ENCODE measurements at places on chromosomes 11 and 22.

GRCh38 chr11:65416841-65417701, 5.5 kb upstream of the NEAT1 start:
- DNase-seq: peak; percentile 29

DNA sequence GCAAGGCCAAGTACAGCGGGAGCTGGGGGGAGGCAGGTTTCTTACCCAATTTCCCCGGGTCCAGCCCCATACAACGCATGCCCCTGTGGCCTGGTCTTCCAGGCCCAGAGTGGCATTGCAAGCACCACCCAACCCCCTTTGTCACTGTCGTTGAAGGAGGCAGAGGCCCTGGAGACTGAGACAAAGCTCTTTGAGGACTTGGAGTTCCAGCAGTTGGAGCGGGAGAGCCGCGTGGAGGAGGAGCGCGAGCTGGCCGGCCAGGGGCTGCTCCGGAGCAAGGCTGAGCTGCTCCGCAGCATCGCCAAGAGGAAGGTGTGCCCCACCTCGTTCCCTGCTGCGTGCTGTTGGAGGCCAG, 27.8 kb downstream of the PHLDB1 start:
- DNase-seq: no peak

- DNase-seq: no peak
Observed at GRCh38 chr22:28986366-28986765, 75.3 kb downstream of the C22orf31 start.

GRCh38 chr11:80365076-80365725, 924.4 kb upstream of the TENM4 start:
- no peak for DNase-seq

- peak; percentile 33 for DNase-seq
Observed at GRCh38 chr22:25334162-25334490, 114.7 kb downstream of the CRYBB2 start.

GRCh38 chr11:80925321-80925720, 1484.5 kb upstream of the TENM4 start:
- DNase-seq: no peak

DNA sequence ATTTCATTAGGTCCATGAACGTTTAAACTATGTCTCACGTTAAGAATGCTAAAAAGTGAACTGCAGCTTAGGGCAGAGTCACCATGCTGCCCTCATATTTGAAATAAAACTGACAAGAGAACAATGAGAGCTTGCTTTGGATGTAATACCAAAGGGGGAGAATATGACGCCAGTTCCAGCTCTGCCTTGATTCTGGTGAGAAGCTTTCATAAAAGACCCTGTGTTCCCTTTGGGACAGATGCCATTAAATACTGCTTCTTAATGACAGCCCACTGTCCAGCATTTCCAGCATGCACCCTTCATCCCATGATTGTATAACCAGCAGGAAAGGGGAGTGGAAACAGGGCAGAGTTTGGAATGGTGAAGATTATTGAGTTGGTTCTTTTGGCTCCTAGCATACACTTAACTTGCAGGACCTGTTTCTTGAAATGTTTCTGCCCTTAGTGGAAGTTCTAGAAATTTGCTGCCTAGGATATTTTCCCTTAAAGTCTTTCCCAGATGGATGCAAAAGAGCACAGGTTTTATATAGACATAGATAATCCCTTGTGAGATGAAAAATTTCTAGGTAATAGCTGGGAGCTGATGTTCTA, 139.3 kb upstream of the LDLRAD3 start:
- DNase-seq: no peak

DNA sequence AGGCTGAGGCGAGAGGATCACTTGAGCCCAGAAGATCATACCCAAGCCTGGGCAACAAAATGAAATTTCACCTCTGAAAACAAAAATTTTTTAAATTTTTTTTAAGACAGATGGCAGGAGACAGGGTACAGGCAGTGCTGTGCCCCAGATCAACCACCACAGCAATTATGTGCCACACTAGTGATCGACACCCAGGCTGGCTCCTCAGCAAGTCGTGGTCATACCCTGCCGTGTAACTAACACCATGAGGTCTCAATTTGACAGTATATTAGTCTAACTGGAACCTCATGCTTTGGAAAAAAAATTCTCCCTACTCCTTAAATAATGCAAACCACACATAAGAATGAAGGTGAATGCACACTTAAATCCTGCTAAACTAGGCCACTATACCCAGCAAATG, 8.3 kb downstream of the SF3A1 start:
- no peak for DNase-seq

DNA sequence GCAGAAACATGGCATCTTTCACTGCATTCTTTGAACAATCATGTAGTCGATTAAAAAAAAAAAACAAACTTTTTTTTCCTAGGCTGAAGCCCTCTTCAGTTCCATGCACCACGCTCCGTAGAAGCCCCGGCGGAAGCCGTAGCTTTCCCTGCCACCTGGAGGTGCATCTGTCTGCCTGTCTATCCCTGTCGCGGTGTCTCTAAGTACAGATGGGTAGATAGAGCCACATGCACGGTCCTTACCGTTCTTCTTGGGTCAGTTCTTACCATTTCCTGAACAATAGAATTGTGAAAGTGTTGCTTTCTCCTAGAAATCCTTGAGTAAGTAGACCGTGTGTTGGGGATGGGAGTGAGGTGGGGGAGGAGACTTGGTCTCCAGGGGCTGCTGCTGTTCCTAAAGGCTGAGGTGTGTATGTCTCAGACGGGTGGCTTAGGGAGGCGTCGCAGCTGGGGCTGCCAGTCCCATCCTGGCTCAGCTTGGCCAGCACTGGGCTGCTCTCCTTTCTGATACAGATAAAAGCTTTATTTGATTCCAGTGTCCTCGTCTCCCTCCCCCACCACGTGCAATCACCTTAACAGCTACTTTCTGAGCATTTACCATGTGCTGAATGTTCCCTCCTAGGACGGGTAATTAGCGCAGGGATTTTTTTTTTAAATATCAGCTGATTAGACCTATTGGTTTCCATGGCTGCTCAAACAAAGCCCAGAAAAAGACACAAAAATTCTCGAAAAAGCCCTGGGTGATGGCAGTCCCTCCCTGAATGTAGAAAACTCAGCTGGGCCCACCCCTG, 46.8 kb downstream of the MACROD1 start:
- DNase-seq: no peak

DNA sequence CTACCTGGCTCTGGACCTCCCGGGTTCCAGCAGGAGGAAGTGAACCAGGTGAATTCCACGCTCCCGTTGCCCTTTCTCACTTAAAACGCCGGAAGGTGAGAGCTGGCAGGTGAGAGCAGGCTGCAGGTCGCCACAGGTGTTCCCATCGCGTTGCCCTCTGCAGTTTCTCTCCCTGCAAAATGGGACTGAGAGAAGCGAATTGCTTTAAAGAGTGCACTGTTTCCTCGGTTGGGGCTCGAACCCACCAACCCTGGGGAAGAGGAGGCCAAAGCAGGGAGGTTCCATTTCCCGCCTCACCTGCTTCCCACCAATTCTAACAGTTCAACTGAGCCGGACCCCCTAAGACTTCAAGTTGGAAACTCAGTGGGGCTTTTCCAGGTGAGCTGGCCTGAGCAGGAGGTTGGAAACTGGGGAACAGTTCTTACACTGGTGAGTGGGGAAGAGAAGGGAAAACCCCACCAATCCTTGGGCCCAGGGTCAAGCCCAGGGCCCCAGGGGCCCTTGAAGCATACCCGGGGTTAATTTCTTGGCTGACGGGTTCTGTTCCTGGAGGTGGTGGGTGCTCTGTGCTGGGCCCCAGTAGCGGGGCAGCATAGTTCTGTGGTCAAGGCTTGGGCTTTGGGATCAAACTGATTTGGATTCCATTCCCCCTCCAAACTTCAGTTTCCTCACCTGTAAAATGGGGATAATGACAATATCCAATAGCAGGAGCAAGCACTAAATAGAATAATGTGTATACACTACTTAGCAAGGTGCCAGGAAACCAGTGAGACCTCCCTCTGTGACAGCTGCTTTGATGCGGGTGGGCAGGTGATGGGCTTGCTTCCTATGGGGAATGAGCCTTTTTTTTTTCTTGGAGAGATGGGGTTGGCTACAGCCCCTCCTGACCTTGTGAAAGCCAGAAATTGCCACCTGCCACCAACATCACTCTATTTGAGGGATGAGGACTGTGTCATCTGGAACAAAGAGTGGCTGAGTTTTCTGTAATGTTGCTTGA, 788 bp downstream of the CD82 start:
- DNase-seq: no peak

DNA sequence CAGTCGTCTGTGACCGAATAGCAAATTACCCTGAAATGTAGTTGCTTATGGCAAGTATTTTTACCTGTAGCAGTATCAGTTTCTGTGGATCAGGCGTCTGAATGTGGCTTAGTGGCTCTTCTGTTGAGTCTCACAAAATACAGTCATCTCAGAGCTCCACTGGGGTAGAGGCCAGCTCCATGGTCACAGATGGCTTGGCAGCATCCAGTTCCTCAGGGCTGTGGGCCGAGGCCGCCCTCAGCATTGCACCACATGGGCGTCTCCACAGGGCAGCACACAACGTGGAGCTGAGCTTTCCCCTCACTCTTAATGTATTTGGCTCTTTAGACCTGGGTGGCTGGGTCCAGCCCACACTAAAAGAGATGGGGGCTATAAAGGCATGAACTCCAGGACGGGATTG, 57.8 kb downstream of the SBF1 start:
- DNase-seq: no peak

- no peak for DNase-seq
Observed at GRCh38 chr22:19497245-19497644, 17.5 kb downstream of the CDC45 start.

DNA sequence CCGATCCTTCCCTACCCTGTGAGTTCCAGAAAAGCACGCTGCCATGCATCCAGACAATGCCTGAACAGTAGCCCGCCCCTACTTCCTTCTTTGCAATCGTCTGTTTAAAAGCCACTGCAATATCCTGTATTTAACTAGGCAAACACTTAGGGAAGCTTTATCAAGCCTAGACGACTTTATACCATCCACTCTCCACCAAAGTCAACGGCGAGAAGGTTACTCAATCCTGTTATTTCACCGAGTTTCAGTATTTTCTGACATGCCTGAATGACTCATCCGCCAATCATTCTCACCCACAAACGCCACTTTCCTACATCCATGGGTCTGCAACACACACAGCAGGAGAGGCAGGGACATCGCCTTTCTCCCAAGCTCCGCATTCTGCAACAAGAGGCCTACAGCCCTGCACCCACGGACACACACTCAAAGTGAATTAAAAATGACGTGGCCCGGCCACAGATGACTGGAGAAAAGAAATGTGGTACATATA, 9.3 kb downstream of the CELSR1 start:
- no peak for DNase-seq

GRCh38 chr11:5818245-5818886, 9.6 kb downstream of the OR52N2 start:
- DNase-seq: no peak

All from CD4-positive, alpha-beta T cell treated with Interleukin-1 beta for 1 hour (primary cell).